Testis (tissue), 5 donors: ENCODE measurements at places on chromosomes 6 and 20.

- DNase-seq, result no peak
Measured at GRCh38 chr6:162249907-162250642, 477.5 kb downstream of the PRKN start.

DNA sequence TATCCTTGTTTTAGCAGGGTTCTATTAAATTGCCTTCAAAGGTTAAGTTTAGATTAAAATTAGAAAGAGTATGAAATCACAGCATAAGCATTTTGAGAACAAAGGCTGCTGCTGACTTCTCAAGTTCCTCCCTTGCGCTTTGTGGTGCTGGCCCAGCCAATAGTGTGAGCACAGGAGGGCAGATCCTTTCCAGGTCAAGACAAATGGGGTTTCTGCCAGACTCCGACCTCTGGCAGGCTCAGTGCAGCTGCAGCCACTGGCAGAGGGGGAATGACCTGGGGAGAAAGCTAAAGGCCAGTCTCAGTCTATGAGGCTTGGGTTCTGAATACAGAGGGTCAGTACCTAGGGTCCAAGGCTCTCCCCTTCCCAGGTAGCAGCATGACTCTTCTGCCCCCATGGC is 27.0 kb downstream of the CLIC5 start:
- no peak for DNase-seq

DNA sequence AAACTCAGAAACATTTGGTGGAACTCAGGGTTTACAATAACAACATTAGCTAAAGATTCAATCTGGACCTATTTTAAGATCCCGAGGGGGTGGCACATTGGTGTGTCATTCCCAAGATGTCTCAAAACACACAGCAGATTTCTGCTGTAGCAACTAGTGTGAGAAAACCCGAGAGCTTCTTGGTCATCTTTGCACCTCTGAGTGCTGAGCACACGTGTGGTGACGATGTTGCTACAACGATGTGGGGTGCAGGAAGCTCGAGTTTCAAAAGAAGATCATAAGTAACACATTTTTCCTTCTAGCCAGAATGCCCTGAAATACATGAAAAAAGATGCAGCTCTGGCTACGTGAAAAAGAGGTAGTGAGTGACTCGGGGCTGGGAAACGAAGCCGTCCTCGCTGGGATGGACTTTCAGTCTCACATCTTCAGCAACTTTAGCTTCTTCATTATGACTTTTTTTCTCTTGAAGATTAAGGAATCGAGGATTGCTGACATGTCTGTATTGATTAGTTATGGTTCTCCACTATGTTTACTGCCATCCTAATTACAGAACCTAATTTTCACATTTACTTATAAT is 1.5 kb downstream of the RAMACL start:
- no peak for DNase-seq

DNA sequence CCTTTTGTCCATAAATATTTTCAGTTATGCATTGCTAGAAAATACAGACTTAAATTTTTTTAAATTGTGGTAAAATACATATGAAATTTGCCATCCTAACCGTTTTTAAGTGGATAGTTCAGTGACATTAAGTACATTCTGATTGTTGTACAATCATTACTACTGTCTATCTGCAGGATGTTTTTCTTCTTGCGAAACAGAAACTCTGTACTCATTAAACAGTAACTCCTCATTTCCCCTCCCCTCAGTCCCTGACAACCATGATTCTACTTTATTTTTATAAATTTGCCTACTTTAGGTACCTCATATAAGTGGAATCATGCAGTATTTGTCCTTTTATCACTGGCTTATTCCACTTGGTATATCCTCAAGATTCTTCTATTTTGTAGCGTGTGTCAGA is 21.3 kb downstream of the TAF11 start:
- no peak for DNase-seq

DNA sequence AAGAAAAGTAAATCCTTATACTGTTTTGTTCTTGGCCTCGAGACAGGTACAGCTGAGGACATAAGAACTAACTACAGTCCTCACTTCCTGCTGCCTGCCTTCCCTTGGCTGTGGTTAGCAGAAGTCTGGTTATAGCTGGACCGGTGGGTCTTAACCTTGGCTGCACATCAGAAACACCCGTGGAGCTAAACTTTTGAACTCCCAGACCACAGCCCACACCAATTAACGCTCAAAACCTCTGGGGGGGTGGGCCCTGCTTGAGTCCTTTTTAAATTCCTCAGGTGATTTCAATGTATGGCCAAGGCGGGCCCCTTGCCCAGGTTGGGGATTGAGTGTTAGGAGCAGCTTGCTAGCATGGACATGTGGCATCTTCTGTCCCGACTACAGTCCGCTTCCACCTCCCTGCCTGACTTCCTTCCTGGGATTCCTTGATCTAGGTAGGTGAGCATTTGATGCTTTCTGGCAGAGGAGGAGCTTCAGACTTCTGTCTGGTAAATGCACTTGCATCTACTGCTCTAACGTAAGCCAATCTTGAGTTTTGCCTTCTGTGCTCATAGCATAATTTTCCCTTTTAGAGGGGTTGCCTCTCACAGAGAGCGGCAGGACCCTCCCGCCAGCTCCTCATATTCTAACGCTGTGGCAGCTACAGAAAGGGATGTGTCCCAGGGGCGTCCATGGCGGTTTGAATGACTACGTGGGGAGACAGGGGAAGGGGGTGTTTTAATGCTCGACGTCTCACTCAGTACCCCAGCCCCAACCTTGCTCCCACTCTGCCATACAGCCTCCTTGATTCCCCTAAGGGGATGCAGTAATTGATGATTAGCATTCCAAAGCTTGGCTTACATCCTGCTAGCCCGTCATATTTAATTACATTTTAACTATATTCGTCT is 390.1 kb downstream of the ZFAND3 start:
- DNase-seq, result no peak

DNA sequence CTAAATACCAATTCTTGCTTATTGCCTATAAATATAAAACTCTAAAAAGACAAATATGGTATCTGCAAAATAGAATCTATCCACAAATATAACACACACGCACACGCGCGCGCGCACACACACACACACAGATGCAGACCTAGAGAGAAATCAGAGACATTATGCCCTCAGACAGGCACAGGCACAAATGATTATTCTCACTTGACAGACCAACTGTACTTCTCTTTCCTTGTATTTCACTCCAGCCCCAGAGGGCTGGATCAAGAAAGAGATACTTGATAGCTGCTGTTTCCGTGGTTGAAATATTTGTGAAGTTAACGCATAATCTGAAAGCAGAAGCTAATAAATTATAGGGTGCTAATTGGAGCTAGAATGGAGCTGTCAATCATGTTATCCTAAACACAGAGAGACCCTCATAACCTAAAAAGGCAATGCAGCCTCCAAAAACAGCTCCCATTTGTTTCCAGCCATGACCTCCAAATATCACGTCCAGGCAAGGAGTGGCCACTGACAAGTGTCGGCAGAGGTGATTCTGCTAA is 11.5 kb downstream of the VGLL2 start:
- DNase-seq, result no peak

DNA sequence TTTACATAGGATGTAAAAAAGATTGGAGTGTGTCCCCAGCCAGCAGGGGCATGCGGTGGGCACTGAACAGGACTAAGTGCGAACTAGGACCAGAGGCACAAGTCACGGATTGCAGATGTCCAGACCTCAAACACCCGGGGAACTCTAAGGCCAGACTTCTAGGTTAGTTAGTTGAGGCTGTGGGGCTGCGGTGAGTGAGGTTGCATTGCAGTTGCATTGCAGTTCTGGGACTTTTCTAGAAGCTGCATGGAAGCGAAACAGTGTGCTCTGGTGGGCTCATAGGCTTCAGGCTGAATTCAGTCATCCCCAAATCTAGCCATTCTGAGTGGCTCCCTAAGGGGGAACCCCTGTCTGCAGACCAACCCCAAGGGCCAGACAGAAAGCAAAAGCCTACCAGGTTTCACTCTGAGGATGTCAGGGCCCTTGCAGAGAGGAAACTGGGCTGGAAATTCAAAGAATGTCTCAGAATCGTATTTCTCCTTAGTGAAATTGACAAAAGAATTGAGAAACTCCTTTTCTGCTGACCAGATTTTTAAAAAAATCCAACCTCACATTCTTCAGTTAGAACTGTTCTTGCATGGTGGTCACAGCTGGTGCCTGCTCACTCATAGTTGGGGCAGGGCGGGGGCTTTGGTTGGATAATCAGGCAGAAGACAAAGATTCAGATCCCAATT is 182.8 kb downstream of the ZDHHC14 start:
- DNase-seq, result no peak

DNA sequence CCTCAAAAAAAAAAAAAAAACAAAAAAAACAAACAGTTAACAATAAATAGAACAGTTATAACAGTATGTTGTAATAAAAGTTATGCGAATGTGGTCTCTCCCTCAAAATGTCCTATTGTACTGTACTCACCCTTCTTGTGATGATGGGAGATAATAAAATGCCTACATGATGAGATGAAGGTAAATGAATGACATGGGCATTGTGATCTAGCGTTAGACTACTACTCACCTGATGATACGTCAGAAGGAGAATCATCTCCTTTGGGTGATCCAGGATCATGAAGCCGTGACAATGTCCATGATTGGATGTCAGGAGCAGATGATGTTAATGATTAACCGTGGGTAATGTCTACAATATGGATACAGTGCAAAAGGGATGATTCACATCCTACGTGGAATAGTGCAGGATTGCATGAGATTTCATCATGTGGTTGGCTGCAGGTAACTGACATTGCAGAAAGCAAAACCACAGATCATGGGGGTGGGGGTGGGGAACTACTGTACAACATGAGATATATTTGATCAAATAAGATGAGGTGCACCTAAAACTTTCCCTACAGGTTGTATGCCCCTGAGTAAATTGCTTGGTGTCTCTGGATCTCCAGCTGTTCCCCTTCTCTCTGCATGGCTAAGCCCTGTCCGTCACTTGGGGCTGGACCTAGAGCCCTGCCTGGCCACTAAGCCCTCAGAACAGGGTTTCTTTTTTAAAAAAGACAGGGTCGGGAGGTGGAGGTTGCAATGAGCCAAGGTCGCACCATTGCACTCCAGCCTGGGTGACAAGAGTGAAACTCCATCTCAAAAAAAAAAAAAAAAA is 6.2 kb upstream of the RBCK1 start:
- no peak for DNase-seq

- no peak for DNase-seq
Measured at GRCh38 chr6:76683985-76684384, 611.5 kb upstream of the IMPG1 start.

- DNase-seq, result no peak
Measured at GRCh38 chr20:17316316-17317038, 89.6 kb downstream of the PCSK2 start.

DNA sequence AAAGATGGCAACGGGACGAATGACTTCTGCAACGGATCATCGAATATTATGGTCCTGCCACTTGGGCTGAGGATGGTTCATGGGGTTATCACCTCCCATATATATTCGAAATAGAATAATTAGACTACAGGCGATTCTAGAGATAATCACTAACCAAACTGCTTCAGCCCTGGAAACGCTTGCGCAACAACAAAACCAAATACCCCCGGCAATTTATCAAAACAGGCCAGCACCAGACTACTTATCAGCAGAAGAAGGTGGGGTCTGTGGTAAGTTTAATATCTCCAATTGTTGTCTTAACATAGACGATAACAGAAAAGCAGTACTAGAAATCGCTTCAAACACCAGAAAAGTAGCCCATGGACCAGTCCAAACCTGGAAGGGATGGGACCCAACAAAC is 31.0 kb upstream of the ULBP3 start:
- no peak for DNase-seq

- DNase-seq, result no peak
Measured at GRCh38 chr20:51512645-51513044, 29.9 kb downstream of the NFATC2 start.

DNA sequence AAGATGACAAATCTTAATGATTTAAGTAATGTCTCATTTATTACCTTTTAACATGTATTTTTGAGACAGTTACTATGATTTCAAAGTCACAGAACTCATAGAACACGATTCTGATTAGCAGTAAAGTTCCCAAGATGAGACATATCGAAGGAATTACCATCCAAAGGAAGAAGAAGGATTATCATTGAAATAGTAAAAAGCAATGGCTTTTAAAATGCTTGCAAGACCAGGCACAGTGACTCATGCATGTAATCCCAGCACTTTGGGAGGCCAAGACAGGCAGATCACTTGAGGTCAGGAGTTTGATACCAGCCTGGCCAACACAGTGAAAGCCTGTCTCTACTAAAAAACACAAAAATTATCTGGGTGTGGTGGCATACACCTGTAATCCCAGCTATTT is 219.2 kb downstream of the KHDC1L start:
- no peak for DNase-seq

DNA sequence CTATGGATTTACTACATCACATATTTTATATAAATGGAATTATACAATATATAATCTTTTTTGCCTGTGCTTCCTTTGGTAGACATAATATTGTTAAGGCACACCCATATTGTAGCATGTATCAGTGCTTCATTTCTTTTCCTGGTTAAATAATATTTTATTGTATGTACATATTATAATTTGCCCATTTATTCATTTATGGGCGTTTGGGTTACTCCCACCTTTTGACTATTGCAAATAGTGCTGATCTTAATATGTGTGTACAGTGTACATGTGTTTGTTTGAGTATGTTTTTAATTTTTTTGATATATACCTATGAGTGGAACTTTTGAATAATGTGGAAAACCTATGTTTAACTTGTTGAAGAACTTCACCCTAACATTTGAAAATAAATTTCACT is 804.2 kb downstream of the DHX35 start:
- no peak for DNase-seq

- DNase-seq, result no peak
Measured at GRCh38 chr20:47283411-47283810, 73.1 kb downstream of the ZMYND8 start.

DNA sequence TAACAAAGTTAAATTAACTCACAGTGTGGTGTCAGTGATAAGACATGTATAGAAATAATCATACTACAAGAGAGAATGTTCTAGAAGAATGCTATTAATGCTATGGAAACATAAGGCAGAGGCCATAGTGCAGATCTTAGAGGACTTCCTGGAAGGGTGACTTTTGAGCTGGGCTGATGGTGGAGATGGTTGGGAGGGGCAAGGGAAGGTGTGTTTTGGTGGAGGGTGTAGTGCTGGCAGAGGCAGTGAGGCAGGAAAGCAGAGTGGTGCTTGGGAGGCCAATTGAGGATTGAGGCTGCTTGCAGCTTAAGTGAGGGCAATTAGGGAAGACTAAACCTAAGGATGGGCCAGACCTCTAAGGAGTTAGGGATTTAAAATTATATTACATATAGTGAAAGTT is 58.5 kb upstream of the FNDC1 start:
- no peak for DNase-seq

GRCh38 chr6:119881416-119881815 is 531.9 kb upstream of the MAN1A1 start:
- DNase-seq, result no peak

DNA sequence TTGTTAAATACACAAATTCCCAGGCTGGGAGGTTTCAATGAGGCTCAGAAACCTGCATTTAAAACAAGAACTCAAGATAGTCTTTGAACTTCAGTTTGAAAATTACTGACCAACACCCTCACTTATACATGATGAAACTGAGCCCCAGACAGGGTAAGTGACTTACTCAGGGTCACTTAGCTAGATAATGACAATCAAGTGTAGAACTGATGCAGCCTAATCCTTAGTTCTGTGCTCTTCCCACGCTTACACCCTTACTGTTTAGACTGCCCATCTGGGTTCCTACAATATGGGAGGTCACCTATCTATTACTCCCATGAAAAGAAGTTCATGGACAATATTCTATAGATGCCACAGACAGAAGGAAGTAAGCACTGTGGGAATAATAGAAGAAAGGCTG is 24.5 kb upstream of the FAM135A start:
- DNase-seq, result no peak

GRCh38 chr20:20549267-20549612 is 163.2 kb downstream of the RALGAPA2 start:
- no peak for DNase-seq
